ENCODE measurements at places on chromosomes 6 and 20. TPM values are rescaled to one million over a fixed set of nuclear protein-coding genes. Genes with fewer than 3 reads are reported as not detected.
A peak's percentile ranks its signal among the peaks of the same experiment; 100 is the strongest.

DNA sequence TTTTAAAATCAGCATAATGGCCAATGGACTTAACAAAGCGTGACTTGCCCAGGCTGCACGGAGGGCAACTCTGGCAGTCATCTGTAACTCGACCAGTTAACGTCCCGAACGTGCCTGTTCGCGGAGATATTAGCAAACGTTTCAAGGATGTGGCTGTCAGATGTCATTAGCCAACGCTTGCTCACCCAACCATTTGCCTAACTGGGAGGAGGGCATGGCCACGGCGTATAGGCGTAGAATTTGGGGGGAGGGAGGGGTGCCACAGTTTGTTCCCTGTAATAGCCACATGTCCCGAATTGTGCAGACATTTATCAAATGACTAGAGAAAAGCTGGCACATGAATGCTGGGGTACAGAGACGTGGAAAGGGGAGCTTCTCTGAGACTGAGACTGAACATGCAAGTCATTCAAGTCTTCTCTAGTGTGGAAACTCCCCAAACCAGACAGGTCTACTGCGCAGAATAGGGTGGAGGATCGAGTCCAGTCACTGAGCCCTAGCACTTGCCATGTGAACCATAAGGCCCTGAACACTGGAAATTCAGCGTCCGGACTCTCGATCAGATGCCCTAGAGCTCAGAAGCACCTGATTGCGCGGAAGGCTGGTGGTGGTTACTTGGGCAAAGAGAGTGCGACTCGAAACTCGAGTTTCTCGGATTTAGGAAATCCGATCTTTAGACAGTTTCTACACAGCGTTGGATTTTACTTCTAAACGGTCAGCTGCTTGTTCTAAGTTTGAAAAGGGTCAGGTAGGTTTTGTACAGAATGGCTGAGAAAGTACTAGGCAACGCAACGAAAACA, 32.6 kb downstream of the TFAP2B start:
- H3K4me3 ChIP-seq, result peak overlapping the region; percentile 54
- no peak for DNase-seq
- no peak overlapping the region for H3K27ac ChIP-seq
- no peaks in the 10 kb centered on the region for H3K4me1 ChIP-seq

Gene KCNK16
- total RNA-seq, result not detected

- no peak overlapping the region for H3K27ac ChIP-seq
- H3K36me3 ChIP-seq, result no peaks in the 10 kb centered on the region
- H3K4me1 ChIP-seq, result no peaks in the 10 kb centered on the region
- no peaks in the 10 kb centered on the region for H3K27me3 ChIP-seq
- no peak for DNase-seq
Observed at GRCh38 chr6:14132244-14132920, 14.8 kb downstream of the CD83 start.

Gene SIRPB2
- total RNA-seq, result 3.3 TPM

DNA sequence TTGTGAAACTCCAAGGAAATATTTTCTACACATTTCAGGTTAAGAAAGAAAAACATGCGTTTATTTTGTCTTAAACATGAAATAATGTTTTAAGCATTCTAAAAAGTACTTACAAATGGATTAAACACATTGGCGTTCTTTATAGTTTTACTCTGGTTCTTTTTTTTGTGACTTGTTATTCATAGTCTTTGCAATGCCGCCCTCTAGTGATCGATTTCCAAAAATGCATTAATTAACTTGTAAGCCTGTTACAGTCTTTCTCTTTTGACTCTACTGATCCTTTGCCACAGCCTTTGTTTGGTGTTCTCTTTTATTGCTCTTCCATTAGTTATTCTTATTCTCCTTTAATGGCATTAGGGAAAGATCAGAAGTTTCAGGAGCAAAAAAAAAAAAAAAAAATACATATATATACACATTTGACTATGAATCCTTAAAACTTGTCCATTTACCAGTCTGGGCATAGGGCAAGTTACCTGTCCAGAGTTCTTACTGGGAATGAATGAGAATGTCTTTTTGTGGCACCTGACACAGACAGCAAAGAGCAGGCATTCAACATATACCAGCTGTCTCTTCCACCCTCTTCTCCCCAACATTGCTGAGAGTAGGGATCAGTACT, 59.9 kb downstream of the MACROD2 start:
- peak; percentile 39 for DNase-seq
- H3K36me3 ChIP-seq, result no peaks in the 10 kb centered on the region
- H3K27ac ChIP-seq, result no peak overlapping the region
- H3K27me3 ChIP-seq, result no peaks in the 10 kb centered on the region
- no peaks in the 10 kb centered on the region for H3K4me1 ChIP-seq
- H3K4me3 ChIP-seq, result no peak overlapping the region

Gene ASIP
- total RNA-seq, result not detected

GRCh38 chr6:143607974-143608373, 69.8 kb upstream of the PHACTR2 start:
- DNase-seq, result peak; percentile 67
- H3K27me3 ChIP-seq, result no peaks in the 10 kb centered on the region

DNA sequence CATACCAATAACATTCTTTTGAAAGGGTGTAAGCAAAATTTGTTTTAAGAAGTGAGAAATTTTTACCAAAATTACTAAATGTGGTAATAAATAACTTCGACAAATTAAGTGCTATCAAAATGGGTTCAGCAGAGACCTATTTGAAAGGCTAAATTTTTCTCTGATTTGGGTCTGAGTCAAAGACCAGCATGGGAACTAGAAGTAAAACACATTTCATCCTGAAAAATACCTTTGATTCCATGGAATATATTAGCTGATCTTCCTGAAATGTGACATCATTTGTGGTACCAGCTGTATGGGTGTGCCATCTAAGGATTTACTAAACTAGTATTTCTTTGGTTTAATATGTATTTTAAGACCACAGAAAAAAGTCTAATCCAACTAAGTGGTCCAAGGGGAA, 63.6 kb downstream of the BLOC1S5 start:
- H3K4me3 ChIP-seq, result no peak overlapping the region
- no peak overlapping the region for H3K27ac ChIP-seq
- no peaks in the 10 kb centered on the region for H3K4me1 ChIP-seq
- H3K36me3 ChIP-seq, result no peaks in the 10 kb centered on the region
- DNase-seq, result no peak
- no peaks in the 10 kb centered on the region for H3K27me3 ChIP-seq

DNA sequence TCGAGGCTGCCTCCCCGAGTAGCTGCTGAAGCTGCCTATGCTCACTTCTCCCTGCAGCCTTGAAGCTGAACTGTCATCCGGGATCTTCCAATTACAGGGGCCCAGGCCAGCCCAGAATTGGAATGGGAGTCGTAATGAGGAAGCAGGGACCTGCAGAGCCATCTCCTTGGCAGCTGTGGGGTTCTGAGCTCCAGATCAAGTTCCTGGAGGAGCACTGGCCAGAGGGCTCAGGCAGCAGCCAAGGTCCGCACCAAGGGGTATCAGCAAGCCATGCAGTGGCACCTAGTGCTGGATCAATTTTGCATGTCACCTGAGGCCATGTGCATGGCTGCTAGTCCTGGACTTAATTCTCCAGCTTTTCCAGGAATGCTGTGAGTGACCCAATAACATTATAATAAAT, 163.2 kb upstream of the TSHZ2 start:
- no peaks in the 10 kb centered on the region for H3K27me3 ChIP-seq
- H3K4me1 ChIP-seq, result no peaks in the 10 kb centered on the region
- no peak overlapping the region for H3K27ac ChIP-seq

Gene GATA5
- 54.5 TPM for total RNA-seq

DNA sequence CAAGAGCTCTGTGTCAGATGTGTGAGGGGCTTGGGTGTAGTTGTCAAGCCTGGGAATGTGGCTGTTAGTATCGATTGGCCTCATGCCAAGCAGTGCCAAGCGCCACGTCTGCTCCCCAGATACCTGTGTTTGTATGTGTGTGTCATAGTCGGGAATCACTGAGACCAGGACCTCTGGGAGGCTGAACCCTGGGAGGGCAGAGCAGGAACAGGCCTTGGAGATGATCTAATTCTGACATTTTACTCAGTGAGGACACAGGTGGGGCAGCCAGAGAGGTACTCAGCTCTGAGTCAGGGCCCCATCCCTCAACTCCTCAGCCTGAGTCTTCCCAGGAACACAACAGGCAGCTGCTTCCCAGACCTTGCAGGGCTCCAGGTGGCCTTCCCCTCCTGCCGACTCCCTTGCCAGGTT, 51.2 kb upstream of the FANCE start:
- H3K27me3 ChIP-seq, result no peaks in the 10 kb centered on the region
- H3K27ac ChIP-seq, result no peak overlapping the region
- no peak overlapping the region for H3K4me3 ChIP-seq

DNA sequence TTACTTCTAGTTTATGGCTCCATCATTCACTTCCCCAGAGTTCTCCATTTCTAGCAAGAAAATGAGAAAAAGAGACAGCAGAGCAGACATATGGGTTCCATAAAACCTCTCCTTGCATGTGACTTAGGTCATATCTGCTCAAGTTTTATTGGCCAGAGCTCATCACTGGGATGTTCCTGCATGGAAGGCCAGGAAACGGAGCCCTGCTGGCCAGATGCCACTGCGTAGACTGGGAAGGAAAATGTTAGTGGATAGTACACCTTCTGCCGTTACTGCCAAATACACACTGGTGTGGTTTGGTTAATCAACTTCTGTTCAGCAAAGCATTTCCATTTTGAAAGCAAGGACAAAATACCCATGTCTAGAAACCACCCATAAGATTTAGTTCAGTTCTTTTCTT, 220.6 kb upstream of the TSHZ2 start:
- no peak for DNase-seq
- H3K27me3 ChIP-seq, result no peaks in the 10 kb centered on the region
- no peak overlapping the region for H3K27ac ChIP-seq
- no peaks in the 10 kb centered on the region for H3K4me1 ChIP-seq
- H3K36me3 ChIP-seq, result no peaks in the 10 kb centered on the region

DNA sequence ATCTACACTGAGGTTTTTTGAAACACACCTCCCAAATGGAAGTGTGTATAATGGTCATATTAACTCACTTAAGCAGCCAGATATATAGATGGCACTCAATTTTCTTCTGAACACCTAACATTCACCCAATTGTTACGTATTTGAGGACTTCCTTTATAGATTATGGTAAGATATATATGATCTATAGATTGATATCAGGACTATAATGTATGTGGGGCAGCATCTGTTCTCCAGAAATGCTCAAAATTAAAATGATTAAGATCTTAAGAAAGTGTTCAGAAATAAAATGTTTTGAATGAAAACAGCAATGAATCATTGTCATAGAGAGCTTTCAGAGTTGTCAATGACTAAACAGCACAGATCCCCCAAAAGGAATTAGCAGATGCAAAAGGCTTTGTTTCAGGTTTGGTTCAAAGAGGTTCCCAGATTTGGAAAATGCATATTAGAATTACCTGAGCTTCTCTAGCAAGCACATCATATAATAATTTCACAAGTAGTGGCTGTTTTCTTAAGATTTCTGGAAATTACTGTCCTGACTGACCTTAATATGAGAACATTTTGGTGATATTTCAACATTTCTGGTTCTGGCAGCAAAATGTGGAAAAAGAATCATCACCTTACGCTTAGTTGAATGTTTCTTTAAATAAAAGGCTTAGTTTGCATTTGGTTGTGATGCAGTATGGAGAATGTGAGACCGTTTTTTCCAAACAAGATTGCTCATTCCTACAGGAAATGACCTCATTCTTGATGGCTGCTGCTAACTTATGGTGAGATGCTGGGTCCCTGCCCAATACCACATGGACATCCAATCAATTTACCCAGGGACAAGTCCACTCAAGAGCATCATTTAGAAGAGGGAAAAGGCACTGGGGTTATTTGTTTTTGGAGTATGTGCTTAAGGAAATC, 31.5 kb downstream of the TRAF3IP2 start:
- no peaks in the 10 kb centered on the region for H3K36me3 ChIP-seq
- no peaks in the 10 kb centered on the region for H3K4me1 ChIP-seq
- DNase-seq, result no peak
- H3K27me3 ChIP-seq, result no peaks in the 10 kb centered on the region
- H3K4me3 ChIP-seq, result no peak overlapping the region

- H3K4me3 ChIP-seq, result no peak overlapping the region
- no peaks in the 10 kb centered on the region for H3K36me3 ChIP-seq
- DNase-seq, result no peak
- H3K27me3 ChIP-seq, result no peaks in the 10 kb centered on the region
- H3K4me1 ChIP-seq, result no peaks in the 10 kb centered on the region
- H3K27ac ChIP-seq, result no peak overlapping the region
Observed at GRCh38 chr6:491233-491632, 99.7 kb downstream of the IRF4 start.

- H3K27ac ChIP-seq, result no peak overlapping the region
- no peaks in the 10 kb centered on the region for H3K27me3 ChIP-seq
- no peaks in the 10 kb centered on the region for H3K4me1 ChIP-seq
- no peak for DNase-seq
- no peaks in the 10 kb centered on the region for H3K36me3 ChIP-seq
- no peak overlapping the region for H3K4me3 ChIP-seq
Observed at GRCh38 chr6:13866301-13866700, 51.9 kb upstream of the MCUR1 start.

- no peaks in the 10 kb centered on the region for H3K27me3 ChIP-seq
- DNase-seq, result peak; percentile 93
Observed at GRCh38 chr20:63740627-63741353, 1.2 kb downstream of the SLC2A4RG start.

DNA sequence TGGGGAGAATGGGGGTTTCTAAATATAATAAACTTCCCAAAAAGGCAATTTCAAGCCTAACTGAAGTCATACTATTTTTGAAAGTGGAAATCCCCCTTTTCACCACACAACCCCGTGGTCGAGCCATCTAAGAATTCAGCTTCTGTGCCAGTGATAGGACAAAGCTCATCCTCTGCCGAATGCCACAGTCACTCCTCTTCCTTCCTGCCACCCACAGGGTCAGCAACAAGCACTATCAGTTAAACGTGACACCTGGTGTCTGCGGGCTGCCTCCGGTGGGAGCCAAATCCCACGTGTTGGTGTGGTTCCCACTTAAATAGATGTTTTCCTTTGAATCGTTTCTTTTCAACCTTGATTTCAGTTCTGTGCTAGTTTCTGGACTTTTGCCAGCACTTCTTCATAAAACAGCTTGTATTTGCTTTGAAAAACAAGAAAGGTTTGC, 60.7 kb downstream of the TNFAIP3 start:
- no peaks in the 10 kb centered on the region for H3K27me3 ChIP-seq
- DNase-seq, result no peak

GRCh38 chr6:83160167-83160566, 32.9 kb downstream of the PGM3 start:
- no peaks in the 10 kb centered on the region for H3K4me1 ChIP-seq
- H3K27ac ChIP-seq, result no peak overlapping the region
- no peaks in the 10 kb centered on the region for H3K27me3 ChIP-seq
- no peak overlapping the region for H3K4me3 ChIP-seq
- H3K36me3 ChIP-seq, result no peaks in the 10 kb centered on the region
- no peak for DNase-seq

GRCh38 chr6:5665667-5666066, 341.1 kb downstream of the NRN1 start:
- H3K4me3 ChIP-seq, result no peak overlapping the region
- H3K27ac ChIP-seq, result no peak overlapping the region
- H3K36me3 ChIP-seq, result no peaks in the 10 kb centered on the region
- no peaks in the 10 kb centered on the region for H3K27me3 ChIP-seq
- no peaks in the 10 kb centered on the region for H3K4me1 ChIP-seq
- DNase-seq, result no peak

Gene RMND1
- total RNA-seq, result 23.8 TPM

- H3K27me3 ChIP-seq, result no peaks in the 10 kb centered on the region
- H3K36me3 ChIP-seq, result no peaks in the 10 kb centered on the region
- no peak for DNase-seq
- no peak overlapping the region for H3K4me3 ChIP-seq
Observed at GRCh38 chr20:54716174-54716747, 240.9 kb downstream of the DOK5 start.

Gene BCL2L1
- 83.0 TPM for total RNA-seq

- no peaks in the 10 kb centered on the region for H3K27me3 ChIP-seq
- no peak overlapping the region for H3K27ac ChIP-seq
- DNase-seq, result no peak
Observed at GRCh38 chr6:144194293-144194810, 44.0 kb downstream of the STX11 start.

Measured in testis (tissue), 5 donors.